ENCODE measurements at places on chromosomes 11 and 22. TPM values are rescaled to one million over a fixed set of nuclear protein-coding genes. Genes with fewer than 3 reads are reported as not detected.

- no peak for DNase-seq
Observed at GRCh38 chr22:34045311-34045710, 125.0 kb upstream of the LARGE1 start.

DNA sequence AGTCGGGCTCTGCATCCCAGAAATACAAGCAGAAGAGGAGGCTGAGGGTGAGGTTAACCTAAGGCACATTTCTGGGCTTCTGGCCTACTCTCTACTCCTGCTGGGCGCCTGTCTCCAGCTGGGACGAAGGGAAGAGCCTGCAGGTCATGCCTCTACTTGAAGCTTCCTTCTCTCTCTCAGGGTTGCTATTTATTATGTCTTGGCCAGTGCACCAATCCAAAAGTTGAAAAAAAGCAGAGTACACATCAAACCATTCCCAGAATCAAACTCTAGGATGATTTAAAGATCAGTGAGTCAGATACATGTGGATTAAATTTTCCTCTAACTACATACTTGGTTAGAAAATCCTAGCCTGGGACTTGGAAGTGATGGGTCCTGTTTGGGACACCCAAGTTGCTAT is 60.2 kb upstream of the CDON start:
- DNase-seq = no peak

DNA sequence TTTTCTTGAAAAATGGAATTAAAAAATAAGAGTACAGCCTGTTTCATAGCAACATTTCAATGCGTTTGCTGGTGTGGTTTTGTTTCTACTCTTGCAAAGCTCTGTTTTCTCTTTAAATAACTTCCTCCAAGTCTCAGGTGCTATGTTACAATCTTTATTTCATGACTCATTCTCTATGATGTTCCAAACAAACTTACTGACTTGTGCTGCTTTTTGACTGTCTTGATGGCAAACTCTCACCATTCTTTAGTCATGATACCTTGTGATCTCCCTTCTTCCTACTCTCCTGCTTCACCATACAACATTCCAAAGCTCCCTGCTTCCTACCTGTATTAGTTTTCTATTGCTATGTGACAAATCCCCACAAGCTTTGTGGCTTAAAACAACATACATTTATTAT is 166.1 kb downstream of the C11orf91 start:
- no peak for DNase-seq

GRCh38 chr11:26944866-26945664 is 48.8 kb upstream of the FIBIN start:
- no peak for DNase-seq

GRCh38 chr11:92306966-92307510 is 82.4 kb downstream of the FAT3 start:
- DNase-seq = no peak

- DNase-seq = peak; percentile 75
Observed at GRCh38 chr11:12088047-12088481, 22.3 kb upstream of the MICAL2 start.

GRCh38 chr22:45843986-45844385 is 133.0 kb downstream of the WNT7B start:
- DNase-seq = no peak

DNA sequence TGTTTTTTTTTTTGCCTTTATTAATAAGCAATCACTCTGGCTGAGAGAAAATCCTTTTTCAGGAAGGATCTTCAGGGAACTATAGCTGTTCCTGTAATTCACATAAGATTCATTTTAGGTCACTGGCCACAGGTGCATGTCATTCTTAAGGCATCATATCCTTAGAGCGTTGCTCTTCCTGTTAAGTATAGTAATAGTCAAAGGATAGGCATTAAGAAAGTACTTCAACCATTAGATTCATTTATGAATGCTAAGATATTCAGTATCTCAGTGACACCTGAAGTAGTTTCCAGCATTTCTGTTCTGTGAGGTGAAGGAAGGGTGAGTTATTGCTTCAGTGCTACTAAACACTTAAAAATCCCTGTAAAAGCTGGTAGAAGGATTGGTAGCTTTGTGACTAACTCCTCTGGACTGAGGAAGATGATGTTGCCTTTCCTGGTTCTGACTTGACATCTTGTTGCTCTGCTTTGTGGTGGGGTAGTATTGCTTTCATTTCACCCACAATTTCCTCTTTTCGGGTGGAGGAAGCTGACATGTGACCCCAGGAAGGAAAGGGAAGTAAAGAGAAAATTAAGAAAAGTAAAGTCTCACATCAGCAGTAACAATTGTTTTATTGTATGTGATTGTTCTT is 34.7 kb downstream of the RNF169 start:
- no peak for DNase-seq

DNA sequence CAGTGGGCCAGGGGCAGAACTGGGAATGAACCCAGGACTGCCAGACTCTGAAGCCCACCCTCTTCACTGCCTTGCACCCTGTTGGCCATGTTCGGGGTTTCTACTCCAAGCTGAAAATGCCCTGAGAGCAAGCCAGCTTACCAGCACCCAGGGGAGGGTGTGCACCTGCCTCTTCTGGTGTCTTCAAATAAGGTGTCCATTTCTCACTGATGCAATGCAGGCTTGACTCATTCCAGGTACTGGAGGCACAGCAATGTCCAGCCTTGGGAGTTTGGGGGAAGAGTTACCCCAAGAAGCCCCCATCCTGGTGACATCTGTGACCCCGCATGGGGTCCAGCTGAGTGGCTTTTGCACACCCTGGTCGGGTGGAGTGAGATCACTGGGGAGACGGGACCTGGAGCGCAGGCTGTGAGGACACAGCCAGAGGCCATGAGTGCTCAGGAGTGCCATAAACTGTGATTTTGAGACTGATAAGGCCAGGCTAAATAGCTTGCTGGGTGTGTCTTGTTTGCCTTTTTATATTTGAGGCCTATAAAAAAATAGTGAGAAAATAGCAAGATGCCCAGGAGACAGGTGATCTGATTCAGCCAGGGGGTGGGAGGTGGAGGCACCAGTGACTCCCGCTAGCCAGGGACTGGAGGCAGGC is 4.6 kb upstream of the CERK start:
- DNase-seq = no peak

GRCh38 chr11:73325036-73325981 is 17.2 kb downstream of the ARHGEF17 start:
- DNase-seq = no peak

GRCh38 chr22:21754523-21754922 is 18.9 kb upstream of the YPEL1 start:
- no peak for DNase-seq

- no peak for DNase-seq
Observed at GRCh38 chr11:69939551-69940245, 120.5 kb upstream of the FGF3 start.

DNA sequence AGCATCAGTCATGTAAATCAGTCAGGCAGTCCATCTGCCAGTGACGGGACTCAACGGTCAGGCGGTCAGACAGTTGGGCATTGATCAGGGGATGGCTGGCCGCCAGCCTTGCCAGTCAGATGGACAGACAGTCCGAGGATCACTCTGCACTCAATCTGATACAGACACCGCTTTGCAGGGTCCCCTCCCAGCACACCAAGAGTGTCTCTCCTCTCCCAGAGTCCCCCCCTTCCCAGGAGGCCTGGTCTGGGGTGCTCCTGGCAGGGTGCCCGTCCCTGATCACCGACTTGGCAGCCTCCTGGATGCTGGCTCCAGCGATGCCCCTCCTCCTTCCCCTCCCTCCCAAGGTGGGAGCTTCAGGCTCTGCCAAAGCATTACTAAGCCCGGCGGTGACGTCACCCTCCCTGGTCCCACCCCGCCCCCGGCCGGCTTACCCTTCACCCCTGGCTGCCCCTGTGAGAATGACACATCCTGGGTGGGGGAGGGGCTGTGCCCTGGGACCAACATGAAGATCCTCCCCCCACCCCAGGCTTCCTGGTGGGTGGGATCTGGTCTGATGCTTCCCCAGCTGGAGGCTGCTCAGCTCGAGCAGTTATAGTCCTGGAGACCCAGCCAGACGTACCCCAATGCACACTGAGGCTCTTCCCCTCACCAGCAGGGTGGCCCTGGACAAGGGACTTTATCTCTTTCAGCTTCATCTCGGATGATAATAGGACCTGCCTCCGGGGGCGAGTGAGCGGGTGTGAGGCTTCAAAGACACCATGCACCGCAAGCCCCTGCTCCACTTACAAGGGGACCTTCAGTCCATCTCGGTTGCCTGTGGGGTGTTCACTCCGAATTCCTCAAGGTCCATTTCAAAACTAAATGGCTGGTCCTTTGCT is 69.2 kb downstream of the CD82 start:
- DNase-seq = no peak

GRCh38 chr22:38943201-38943600 is 14.2 kb upstream of the APOBEC3A start:
- DNase-seq = no peak

DNA sequence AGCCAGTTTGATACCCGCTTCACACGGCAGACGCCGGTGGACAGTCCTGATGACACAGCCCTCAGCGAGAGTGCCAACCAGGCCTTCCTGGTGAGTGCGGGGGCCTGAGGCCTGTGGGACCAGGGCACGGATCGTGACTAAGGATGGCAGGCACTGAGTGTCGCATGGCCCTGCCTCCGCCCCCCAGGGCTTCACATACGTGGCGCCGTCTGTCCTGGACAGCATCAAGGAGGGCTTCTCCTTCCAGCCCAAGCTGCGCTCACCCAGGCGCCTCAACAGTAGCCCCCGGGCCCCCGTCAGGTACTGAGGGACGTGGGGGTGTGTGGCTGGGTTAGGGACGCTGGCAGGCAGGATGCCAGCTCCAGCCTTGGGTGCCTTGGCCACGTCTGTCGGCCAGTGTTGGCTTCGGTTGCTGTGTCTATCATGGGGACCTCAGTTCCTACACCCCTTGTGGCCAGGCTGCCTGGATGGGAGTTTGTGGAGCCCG is 3.0 kb downstream of the PTPRCAP start:
- DNase-seq = no peak

DNA sequence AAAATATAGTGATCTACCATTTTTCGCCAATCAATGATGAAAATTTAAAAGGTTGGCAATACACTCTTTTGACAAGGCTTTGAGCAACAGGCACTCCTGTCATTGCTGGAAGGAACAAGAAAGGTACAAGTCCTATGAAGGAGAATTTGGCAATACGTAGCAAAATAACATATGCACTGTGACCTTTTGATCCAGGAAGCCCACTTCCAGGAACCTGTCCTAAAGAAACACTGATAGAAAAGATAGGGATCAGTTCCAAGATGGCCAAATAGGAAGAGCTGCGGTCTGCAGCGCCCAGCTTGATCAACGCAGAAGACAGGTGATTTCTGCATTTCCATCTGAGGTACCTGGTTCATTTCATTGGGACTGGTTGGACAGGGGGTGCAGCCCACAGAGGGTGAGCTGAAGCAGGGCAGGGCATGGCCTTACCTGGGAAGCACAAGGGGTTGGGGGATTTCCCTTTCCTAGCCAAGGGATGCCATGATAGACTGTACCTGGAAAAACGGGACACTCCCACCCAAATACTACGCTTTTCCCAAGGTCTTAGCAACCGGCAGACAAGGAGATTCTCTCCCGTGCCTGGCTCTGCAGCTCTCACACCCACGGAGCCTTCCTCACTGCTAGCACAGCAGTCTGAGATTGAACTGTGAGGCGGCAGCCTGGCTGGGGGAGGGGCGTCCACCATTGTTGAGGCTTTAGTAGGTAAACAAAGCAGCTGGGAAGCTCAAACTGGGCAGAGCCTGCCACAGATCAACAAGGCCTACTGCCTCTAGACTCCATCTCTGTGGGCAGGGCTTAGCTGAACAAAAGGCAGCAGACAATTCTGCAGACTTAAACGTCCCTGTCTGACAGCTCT is 69.7 kb upstream of the GALNT18 start:
- peak; percentile 38 for DNase-seq

DNA sequence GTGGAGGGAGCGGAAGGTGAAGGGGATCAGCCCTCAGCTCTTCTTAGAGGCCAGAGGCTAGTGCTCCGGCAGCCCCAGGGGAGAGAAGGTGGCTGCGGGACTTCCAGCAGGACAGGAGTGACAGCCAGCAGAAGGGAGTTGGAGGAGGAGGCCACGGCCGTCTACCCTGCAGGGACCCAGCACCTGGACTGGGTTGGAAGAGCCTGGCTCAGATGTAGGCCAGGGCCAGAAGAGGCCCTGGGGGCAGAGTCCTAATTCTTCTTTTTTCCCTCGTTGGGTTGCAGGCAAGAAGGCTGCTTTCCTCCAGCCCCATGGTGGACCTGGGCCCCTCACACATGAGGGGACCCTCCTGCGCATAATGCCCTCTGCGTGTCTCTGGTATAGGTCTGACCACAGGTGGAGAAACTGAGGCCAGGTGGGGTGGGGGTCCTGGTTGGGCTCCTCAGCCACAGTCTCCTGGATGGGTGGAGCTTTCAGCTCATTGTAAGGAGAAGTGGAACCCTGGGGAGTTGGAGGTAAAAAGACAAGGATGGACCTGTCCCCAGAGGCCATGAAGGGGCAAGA is 2.3 kb upstream of the MCAM start:
- DNase-seq = no peak

DNA sequence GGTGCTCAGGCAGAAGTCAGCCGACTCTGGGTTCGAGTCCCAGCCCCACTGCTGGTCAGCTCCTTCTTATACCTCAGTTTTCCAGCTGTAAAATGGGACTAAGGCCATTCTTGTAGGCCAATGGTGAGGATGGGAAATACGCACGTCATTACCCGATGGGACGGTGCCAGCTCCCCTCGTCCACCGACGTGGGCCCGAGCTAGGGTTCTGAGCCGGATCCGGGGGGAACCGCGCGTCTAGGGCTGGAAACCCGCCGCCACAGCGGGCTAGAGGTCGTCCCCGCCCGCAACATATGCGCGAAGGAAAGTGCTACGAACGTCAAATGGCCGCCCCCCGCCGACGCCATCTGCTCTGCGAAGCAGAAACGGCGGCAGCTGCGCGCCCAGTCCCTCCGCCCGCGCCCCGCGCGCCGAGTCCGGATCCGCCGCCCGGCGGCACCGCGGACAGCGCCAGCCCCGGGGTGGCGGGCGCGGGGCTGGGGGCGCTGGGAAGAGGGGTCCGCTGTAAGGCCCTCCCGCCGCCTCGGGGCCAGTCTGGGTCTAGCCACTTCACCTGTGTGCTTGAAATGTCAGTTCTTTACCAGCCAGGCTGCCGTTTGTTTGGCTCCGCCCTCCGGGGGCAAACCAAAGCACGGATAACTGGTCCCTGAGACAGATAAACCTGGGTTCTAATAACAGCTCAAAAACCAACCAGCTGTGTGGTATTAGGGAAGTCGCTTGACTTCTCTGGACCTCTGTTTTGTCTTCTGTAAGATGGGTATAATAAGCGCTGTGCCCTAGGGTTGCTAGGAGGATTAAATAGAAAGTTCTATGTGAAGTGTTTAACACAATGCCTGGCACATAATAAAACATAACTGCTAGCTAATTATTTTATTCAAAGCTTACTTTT is 103.5 kb upstream of the RCN1 start:
- no peak for DNase-seq

- no peak for DNase-seq
Observed at GRCh38 chr11:130118165-130118564, 41.4 kb upstream of the ST14 start.

GRCh38 chr11:130478881-130479280 is 30.4 kb downstream of the ADAMTS15 start:
- DNase-seq = no peak

Gene SH3BP1
- total RNA-seq = 0.89 TPM

Gene PRDM11
- 4.5 TPM for total RNA-seq

Gene PANX2
- total RNA-seq = 0.63 TPM

Gene CFL1
- total RNA-seq = 976 TPM

Gene GAS2
- 0.63 TPM for total RNA-seq

Gene SUN2
- total RNA-seq = 123 TPM

Gene NRXN2
- not detected for total RNA-seq

Gene INSC
- under 0.01 TPM for total RNA-seq

Gene GLYAT
- not detected for total RNA-seq

Gene ABCC8
- not detected for total RNA-seq

Gene SAA4
- total RNA-seq = not detected
